Fibroblast of gingiva (primary cell): ENCODE measurements at places on chromosomes 16 and 17.

DNA sequence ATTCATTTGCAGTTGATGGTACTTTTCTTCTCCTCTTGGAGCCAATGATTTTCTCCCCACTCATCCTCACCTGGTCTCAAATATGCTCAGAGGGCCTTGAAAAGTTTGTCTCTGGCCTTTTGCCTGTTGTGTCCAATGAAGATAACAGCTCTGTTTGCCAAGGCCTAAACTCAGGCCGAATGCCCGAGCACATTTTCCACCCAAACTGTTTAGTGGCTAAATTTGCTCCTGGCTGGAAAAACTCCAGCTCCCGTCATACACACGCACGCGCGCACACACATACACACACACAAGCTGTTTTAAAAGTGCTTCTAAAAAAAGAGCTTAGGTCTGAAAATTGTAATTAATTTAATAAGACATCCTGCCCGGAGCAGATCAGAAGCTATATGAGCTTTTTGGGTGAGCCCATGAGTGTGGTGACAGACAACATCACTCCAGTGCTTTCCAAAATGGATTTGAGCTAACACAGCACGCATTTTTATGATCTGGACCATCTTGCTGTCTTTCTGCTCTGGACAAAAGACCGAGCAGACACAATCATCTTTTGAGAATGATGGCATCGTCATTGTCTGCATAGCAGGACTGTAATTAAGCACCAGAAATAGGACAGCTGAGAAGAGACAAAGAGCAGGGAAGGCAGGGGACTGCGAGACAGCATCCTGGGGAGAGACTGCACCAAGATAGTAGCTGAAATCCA lies 48.9 kb downstream of the IRX6 start:
- no peak for DNase-seq

DNA sequence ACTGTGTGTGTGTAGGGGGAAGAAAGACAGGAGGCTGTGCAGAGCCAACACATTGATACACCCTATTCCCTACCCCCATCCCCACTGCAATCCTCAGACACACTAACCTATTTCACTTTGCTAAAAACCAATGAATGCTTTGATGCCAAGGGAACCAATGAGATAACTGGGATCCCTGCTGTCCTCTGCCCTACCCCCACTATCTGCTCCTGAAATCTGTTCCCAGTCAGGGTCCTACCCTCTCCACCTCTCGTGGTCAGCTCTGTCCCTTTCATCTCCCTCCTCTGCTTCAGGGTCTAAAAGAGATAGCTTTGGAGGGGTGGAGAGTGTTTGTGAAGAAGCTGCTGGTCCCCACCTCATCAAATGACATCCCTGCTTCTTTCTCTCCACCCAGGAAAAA lies 19.1 kb upstream of the SP6 start:
- DNase-seq = no peak

DNA sequence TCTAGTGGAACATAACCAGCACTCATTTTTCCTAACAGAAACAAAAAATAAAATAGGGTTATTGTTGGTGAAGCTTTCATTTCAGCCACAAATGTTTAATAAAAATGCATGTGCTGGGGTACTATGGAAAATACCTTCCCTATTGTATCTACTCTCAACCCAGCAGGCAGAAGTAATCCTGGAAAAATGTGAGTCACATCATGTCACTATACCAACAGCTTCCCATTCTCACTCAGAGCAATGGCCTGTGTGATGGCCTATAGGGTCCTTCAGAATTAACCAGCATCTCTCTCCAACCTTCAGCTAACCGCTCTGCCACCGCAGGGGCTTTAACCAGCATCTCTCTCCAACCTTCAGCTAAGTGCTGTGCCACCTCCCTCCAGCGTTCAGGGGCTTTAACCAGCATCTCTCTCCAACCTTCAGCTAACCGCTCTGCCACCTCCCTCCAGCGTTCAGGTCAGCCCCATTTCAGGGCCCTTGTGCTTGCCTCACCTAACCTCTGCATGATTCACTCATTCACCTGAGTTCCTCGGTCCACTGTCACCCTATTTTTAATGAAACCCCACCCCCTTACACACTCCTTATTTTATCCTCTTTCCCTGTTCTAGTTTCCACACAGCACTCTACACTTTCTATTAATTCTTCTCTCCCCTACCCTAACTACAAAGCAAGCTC lies 34.0 kb downstream of the UBE2G1 start:
- DNase-seq = no peak

- DNase-seq = no peak
Measured at GRCh38 chr16:13896543-13897182, 23.3 kb upstream of the ERCC4 start.

- DNase-seq = no peak
Measured at GRCh38 chr16:75111514-75111940, 5.1 kb downstream of the LDHD start.

DNA sequence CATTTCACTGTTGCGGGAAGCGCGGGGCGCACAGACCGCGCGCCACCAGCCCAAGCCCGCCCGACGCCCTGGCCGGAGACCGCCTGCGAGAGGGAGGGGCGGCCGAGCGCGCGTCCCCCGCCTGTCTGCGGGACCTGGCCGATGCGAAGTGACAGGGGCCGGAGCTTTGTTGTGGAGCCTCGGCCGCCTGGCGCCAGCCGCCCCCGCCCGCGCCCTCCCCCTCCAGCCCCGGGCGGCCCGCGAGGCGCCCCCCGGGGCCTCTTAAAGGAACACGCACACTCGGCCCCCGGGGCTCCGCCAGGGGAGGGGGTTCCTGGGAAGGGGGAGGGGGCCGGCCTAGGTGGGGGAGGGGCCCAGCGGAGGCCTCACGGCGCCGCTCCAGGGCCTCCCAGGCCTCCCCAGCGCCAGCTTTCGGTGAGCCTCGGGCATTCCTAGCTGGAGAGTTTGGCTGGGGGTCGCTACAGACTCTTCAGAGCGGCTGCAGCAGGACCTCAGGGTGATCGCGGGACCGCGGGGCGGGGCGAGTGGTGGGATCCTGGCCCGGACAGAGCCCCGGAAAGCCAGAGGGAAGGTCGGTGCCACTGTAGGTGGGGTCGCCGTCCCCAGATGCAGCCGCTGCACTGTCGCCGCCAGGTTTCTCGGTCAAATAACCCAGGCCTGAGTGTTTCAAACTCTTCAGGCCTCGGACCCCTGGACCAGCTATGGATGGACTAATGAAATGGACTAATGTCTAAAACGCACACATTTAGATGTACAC lies 2.4 kb upstream of the TBX2 start:
- no peak for DNase-seq

DNA sequence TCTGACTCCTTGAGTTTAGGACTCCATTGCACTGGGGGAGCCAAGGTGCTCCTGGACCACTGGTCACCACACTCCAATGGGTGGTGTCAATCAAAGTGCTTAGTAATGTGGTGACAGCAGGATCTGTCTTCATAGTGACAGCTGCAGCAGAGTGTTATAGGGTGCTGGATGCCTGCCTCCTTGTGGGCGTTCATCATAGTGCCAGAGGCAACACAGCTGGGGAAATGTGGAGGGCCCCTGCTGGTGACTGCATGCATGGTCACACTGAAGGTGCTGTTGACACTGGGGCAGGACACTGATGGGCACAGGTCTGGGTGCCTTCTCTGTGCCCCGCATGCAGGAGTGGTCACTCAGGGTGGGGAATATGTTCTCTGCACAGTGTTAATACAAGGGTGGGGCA lies 177.5 kb upstream of the CDH8 start:
- no peak for DNase-seq

GRCh38 chr16:30691907-30692306 lies 7.1 kb upstream of the SRCAP start:
- no peak for DNase-seq

- DNase-seq = peak; percentile 55
Measured at GRCh38 chr17:35069311-35069710, 5.8 kb upstream of the RFFL start.

GRCh38 chr17:2406271-2406902 lies 5.5 kb upstream of the MNT start:
- DNase-seq = no peak

- DNase-seq = no peak
Measured at GRCh38 chr17:10018461-10018891, 113.4 kb upstream of the RCVRN start.

DNA sequence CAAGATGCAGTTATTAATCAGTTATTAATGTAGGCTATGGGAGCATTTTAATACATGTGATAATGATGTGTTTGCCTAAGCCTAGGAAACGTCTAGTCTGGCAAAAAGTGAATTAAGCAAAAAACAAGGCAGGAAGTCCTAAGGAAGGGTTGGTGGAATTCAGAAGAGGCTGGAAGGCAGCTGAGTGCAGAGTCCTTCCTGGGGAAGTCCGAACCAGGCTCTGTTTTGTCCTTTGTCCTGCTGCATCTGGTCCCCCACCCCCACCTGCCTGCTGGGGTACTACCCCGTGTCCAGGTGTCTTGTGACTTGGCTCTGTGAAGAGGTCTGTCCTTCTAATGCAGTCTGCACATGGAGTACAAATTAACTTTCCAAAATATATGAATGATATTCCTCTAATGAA lies 1.5 kb upstream of the MYH10 start:
- DNase-seq = no peak

DNA sequence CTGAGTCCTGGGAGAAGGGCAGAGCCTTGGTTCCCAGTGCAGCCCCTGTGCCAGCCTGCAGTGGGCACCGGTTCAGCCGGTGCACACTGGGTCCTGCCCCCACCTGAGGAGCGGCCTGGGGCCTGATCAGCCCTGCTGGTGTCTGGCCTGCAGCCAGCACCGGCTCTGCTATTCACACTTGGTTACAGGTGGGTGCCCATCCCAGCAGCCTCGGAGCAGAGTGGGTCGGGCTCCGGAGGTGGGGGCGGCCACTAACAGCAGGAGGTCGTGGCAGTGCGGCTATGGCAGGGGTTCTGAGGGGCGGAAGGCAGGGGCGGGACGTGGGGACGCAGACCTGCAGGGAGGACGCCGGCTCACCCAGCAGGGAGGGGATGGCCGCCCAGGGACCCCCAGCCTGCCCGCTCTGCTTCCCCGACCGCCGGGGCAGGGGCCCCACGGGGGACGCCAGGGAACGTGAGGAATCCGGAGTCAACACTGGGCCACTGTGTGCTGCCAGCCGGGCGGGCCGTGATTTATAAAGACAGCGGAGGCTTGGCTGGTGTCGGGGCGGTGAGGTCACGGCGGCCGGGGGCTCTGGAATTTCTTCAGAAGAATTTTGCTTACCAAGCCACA lies 20.3 kb downstream of the METRNL start:
- no peak for DNase-seq

DNA sequence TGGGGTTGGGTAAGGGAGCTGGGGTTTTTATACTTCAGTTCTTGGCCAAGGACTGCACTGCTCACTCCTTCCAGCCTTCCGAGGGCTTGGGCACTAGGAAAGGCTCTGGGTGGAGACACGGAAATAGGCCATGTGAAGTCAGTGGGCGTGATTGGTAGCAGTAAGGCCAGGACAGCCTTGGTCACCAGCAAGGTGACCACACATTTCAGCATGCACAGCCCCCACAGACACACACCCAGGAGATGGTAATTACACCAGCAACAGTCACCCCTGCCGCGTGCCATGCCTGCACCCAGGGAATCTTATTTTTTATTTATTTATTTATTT lies 252.5 kb downstream of the SEC14L1 start:
- DNase-seq = no peak

- no peak for DNase-seq
Measured at GRCh38 chr16:4691666-4692412, 1.5 kb upstream of the NUDT16L1 start.

DNA sequence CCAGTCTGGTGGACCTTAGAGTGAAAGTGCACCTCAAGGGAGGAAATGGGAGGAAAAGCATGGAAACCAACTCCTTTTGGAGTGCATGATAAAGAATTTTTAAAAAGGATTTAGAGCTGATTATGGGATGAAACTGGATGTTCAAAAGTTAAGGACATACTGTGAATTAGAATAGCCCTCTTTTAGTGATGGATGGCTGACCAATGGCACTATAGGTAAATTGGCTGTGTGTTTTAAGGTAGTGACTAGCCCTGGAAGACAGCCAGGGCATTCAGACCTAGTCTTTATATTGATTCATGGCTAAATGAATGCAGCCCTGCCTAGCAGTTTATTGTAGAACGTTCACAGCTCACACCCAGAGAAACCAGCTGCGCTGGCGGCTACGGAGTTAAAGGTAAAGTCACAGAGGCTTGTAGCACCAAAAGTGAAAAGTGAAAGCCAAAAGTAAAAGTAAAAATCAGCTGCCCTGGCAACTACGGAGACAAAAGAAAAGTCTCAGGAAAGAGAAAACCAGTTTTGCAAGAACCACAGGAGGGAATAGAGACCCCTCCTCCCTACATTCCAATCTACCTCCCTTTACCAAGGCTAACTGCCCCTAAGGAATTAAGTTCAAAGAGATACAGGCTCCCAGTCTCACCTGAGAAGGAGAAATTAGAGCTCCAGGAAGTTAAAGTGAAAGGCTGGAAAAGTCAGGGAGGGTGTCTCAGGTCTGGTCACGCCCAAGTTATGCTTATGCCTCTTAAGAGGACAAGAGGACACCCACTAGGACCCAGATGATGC lies 21.8 kb downstream of the ACSM1 start:
- no peak for DNase-seq

DNA sequence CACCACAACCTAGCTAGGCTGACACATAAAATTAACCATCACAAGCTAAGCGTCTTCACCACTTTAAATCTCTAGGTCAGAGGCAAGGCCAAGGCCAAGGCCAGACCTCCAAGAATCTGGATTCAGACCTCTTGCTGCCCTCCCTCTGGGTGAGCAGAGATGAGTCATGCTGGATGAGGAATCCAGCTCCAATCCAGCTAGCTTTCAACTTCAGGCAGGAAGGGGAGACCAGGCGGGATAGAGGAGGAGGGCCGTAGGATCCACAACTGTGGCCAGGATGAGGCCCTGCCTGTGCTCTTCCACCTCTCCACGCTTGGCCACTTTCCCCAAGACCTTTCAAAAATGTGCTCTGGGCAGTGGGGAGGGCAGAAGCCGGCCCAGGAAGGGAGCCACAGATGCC lies 14.7 kb downstream of the LRRC75A start:
- DNase-seq = peak; percentile 69

DNA sequence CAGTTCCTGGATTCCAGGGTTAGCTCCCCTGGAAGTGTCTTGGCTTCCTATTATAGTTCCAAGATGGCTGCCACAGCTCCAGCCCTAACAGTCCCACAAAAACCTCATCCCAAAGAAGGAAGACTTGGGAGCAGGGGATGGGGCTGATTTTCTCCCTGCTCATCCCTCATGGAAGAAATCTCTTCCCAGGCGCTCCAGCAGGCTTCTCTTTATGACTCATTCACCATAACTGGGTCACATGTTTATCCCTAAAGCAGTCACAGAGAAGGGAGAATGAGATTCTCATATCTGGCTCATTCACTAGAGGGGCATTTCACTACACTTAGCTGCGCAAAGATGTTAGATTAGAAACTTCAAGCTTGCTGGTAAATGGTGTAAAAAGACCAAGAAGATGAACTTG lies 206.5 kb upstream of the IRX3 start:
- DNase-seq = no peak

DNA sequence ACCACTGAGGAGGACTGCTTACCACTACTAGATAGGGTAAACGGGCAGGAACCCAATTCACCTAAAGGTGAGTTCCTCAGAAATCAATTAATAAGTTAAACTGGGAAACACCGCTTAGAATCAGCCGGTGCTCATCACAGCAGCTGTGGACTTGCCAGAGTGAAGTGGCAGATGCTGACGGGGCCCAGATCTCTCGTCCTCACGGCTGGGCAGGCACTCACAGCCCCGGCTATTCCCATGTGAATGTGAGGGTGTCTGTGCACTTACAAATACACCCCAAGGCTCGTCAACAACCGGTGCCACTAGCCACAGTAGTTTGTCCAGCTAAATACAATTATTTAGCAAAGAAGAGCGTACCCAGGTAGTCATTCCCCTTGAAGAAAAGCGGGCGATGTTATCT lies 29.7 kb downstream of the MBTPS1 start:
- no peak for DNase-seq

- peak; percentile 32 for DNase-seq
Measured at GRCh38 chr17:58580671-58581070, 66.2 kb upstream of the MTMR4 start.

GRCh38 chr16:27408012-27408601 lies 6.1 kb downstream of the IL21R start:
- DNase-seq = no peak
